Stimulated activated CD4-positive, alpha-beta T cell treated with anti-CD3 and anti-CD28 coated beads, Interleukin-15, amount 100 ng/mL, for 1 hour (primary cell): ENCODE measurements at places on chromosomes 2 and 18.
A peak's percentile ranks its signal among the peaks of the same experiment; 100 is the strongest.

DNA sequence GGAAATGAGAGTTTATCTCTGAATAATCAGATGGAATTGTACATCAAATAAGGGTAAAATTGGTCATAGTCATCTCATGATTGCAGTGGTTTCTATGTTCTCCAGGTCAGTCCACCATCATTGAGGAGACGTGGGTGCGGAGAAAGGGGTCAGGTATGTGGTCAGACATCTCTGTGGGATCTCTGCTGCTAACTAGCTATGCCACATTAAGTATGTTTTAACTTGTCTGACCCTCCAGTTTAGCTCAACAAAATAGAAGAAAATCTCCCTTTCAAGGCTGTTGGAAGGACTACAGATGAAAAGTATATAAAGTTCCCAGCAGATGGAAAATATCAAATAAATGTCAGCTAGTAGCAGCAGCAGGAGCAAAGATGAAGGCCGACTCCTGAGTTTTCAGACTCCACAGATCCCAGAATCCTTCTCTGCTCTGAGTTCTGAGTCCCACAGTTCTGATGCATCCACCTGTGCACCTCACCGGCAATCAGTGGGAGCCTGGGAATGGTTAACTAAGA lies 106.6 kb upstream of the CYP1B1 start:
- no peak for DNase-seq

- DNase-seq, result no peak
Measured at GRCh38 chr2:96952976-96953610, 33.3 kb downstream of the FAM178B start.

DNA sequence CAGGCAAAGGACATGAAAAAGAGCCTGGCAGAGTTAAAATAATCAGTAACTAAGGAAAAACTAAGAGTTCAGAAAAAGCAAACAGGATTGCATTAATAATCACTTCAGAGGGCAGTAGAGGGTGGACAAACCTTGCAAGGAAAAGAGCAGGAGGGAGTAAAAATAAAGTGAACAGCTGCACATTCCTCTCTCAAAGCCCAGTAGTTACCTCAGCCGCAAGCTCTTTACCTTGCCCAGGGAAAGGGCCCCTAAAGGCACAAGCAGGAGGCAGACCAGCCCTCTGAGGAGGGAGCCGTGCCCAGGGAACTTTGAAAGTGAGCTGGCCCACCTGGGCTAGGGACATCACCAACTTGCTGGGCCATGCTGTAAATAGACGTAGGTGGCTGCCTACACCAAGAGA lies 196.9 kb downstream of the C1D start:
- DNase-seq, result no peak

DNA sequence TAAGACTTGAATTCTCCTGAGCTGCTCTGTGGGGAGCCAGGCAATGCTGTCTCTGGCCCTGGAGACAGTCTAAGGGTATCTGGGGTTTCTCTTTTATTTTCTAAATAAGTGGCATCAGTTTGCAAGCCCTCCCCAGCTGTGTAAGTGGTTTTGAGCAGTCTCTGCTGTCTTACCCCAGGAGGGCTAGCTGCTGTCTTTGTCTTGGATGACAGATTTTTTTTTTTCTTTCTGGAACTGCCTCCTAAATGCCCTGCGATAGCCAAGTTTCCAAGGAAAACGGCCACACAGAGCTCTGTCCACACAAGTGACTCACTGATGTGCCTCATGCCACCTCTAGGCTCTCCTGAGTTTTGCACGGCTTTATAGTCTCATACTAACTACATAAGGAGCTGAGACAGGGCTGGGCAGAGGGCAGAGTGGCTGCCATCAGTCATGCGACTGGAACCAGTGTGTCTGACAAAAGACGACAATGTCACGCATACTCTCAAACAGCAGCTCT lies 37.2 kb upstream of the THOC1 start:
- DNase-seq, result no peak

GRCh38 chr2:37215250-37215649 lies 16.1 kb downstream of the CEBPZ start:
- no peak for DNase-seq

DNA sequence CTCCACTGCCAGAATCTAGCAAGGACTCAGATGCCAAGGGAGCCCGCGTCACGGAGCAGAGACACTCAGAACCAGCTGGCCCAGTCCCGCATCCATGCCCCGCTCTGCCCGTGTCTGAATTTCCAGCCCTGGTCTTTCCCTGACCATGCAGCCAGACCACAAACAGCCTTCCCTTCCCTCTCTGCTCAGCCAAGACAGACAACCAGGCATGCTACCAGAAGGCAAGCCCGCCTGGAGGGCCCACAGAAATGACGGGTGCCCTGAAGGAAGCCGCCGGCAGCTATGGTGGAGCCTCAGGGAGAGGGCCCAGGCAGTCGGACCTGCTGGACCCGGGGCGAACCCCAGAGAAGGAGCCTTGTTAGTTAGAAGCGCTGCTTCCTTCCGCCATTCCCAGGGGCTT lies 45.1 kb upstream of the MAL start:
- DNase-seq, result no peak

- DNase-seq, result no peak
Measured at GRCh38 chr2:128439791-128440665, 121.4 kb upstream of the HS6ST1 start.

- DNase-seq, result no peak
Measured at GRCh38 chr18:814300-815084, 2.5 kb upstream of the YES1 start.

- no peak for DNase-seq
Measured at GRCh38 chr2:119721462-119721861, 38.3 kb upstream of the PTPN4 start.

DNA sequence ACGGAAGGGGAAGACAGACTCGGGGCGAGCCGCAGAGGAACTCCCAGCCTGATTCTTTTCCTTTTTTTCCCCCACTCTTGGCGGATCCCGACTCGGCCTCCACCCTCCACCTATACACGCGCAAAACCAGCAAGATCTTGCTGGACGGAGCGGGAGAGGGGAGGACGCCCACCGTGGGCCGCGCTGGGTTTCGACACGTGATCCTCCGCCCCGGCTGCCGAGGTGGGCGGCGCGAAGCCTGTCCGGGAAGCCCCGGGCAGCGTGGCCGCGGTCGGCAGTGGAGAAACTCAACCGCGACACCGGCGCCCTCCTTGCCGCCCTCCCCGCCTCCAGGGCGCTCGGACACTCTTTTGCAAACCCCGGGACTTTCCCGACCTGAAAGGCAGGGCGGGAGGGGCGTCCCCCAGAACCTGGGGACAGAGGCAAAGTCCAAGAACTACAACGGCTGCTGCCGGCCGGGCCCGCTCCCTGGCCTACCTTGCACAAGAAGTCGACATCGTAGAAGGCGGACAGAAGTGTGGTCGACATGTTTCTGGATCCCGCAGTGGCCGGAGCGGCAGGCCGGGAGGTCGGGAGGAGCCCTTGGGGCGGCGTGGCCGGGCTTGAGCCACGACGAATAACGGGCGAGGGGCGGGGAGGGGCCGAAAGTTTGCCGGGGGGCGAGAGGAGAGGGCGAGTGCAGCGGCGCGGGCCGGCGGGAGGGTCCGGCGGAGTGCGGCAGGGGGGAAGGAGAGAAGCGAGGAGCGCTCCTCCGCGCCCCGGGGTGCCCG lies 433 bp downstream of the ZFP36L2 start:
- DNase-seq, result peak; percentile 59

GRCh38 chr2:71619230-71619741 lies 165.9 kb downstream of the DYSF start:
- no peak for DNase-seq

DNA sequence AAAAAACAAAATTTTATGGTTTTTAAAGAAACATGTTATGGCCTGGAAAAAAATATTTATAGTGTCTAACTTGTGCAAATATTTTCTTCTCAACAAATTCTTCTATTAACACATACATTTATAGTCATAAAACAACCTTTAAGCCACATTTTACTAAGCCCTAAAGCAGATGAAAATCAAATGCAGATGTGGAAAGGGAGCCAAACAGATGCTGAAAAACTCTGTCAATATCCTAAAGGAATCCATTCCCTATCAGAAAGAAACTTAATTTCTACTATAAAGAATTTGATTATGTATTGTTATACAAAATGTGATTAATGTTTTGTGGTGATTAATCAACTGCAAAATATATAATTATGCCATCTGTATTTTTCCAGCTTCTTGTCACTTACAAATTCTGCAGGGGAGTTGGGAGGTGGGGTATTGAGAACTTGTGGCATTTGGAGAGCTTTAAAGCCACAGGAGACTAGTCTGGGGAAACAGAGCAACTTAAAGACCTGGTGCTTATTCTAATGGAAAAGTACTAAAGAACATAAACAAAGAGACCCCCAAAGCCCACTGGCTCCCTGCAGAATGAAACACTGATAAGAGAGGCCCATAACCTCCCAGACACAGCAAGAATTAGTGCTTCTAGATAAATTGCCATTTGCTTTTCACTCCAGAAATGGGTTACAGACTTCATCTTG lies 1721.0 kb upstream of the PIK3C3 start:
- no peak for DNase-seq

- no peak for DNase-seq
Measured at GRCh38 chr2:207142461-207142860, 23.3 kb downstream of the KLF7 start.

DNA sequence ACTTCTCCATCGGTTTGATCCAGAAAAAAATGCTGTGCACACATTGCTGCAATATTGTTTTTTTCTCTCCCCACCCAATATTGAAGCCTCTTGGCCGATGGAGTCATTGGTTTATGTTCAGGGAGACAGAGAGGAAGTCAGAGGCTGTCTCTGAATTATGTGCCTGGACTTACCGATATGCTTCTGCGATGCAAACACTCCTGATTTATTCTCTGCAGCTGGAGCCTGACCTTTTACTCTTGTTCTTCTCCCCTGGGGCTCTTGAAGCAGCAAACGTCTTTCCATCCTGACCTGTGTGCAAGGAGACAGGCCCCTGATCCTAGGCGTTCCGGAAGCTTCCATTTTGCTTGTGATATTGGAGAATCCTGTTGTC lies 99.6 kb downstream of the PTGR3 start:
- no peak for DNase-seq

- no peak for DNase-seq
Measured at GRCh38 chr2:132975193-132976105, 305.4 kb upstream of the LYPD1 start.

- DNase-seq, result no peak
Measured at GRCh38 chr2:40363631-40364030, 88.3 kb downstream of the SLC8A1 start.

- no peak for DNase-seq
Measured at GRCh38 chr2:29490045-29490444, 374.8 kb downstream of the CLIP4 start.

DNA sequence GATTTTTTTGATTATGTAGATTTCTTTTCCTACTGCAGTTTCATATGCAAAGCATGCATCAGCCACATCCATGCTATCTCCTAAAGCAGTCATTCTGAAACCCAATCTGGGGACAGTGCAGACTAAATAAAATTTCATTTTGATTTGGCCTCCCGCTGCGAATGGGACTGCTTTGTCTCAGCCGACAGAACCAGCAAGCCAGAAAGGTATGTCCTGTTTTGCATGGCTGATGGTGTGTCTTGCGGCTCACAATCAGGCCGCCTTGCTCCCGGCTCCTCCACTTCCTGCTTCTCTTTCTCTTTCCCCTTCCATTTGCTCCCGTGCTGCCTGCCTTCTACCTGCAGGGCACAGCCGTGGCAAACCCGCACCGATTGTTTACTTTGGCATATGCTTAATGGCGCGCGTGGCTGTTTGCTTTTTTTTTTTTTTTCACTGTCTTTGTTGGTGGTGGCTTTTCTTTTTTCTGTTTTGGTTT lies 419.6 kb upstream of the POU3F3 start:
- no peak for DNase-seq

- DNase-seq, result no peak
Measured at GRCh38 chr2:5057891-5058351, 634.3 kb upstream of the SOX11 start.

DNA sequence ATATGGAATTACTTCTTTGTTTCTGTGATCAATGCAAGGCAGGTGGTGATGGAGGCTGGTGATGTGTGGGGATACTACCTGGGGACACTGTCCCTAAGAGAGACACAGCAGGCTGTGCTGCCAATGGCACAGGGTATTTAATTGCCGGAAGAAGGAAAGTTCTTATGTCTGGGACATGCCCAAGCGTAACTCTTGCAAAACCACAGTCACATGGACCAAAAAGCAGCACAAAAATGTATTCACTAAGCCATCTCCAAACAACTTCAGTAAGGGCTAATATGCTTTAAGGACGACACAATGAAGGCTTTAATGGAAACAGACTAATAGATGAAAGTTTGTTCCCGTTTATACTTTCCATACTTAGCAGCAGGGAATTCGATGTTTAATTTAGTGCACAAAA lies 49.7 kb upstream of the AP1S3 start:
- DNase-seq, result no peak

- DNase-seq, result peak; percentile 69
Measured at GRCh38 chr2:203706403-203706802, at the start of gene CD28. TSS of gene CD28 (plus strand) at chr2:203706639. CDS start at chr2:203706697, 58 bp downstream.

DNA sequence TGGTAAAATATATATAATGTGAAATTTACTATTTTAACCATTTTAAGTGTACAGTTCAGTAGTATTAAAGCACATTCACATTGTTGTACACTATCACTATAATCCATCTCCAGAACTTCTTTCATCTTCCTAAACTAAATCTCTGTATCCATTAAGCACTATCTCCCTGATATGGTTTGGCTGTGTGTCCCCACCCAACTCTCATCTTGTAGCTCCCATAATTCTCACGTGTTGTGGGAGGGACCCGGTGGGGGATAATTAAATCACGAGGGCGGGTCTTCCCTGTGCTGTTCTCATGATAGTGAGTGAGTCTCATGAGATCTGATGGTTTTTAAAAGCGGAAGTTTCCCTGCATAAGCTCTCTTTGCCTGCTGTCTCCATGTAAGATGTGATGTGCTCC lies 178.9 kb upstream of the NABP1 start:
- no peak for DNase-seq

- DNase-seq, result no peak
Measured at GRCh38 chr2:190455358-190456095, 47.4 kb downstream of the MFSD6 start.
